ENCODE measurements at places on chromosomes 6 and 20.

DNA sequence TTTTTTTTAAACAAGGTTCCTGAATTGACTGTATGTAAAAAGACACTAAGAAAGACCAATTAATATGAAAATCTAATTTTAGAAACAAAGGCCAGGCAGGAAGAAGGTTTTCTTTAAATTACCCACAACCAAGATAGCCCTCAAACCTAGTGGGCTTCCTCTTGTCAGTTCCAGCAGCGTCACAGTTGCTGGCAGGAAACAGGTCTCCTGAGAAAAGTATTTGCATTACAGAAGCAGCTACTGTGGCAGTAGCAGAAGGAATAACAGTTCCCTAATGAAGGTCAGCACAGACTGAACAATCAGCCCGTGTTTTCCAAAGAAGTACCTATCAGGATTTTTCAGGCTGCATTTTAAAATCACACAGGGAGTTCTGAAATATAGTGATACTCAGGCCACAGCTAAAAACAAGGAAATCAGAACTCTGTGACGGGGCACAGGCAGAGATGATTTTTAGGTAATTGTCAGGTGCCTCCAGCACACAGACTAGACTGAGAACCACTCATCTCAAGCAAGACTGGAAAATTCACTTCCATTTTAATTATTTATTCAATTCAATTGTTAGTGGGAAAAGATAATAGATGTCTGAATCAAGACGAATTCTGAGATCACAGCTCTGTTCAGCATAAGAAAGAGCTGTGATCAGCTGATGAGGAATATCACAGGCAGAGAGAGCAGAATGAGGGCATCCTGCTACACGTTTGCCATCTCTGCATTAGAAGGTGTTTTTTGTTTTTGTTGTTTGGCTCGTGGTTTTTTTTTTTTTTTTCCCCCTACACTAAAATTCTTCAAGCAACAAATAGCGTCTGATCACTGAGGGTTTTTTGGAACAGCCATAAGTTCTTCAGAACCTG lies 230.5 kb upstream of the KHDRBS2 start:
- DNase-seq, result no peak
- no peak overlapping the region for H3K4me3 ChIP-seq
- no peaks in the 10 kb centered on the region for H3K4me1 ChIP-seq
- H3K27me3 ChIP-seq, result no peaks in the 10 kb centered on the region
- H3K36me3 ChIP-seq, result no peaks in the 10 kb centered on the region

- H3K4me1 ChIP-seq, result no peaks in the 10 kb centered on the region
- DNase-seq, result no peak
- H3K27ac ChIP-seq, result no peak overlapping the region
- no peak overlapping the region for H3K4me3 ChIP-seq
Measured at GRCh38 chr6:55447891-55448290, 120.6 kb downstream of the GFRAL start.

DNA sequence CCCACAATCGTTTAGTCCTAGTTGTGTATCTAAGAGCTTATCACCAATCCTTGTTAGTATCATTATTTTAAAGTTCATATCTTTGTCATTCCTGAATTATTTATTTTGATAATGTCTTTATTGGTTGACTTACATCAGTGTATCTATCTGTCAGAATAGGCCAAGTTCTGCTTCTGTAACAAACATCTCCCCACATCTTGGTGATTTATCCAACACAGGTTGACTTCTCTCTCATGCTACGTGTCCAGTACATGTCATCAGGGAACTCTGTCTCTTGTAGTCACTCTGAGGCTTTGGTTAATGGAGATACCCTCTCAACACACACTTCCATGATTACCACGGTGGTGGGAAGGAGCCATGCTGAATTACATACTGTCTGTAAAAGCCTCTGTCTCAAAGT lies 38.4 kb downstream of the BANF2 start:
- H3K4me3 ChIP-seq, result no peak overlapping the region
- H3K36me3 ChIP-seq, result no peaks in the 10 kb centered on the region
- peak; percentile 26 for DNase-seq
- no peaks in the 10 kb centered on the region for H3K4me1 ChIP-seq
- no peaks in the 10 kb centered on the region for H3K27me3 ChIP-seq

GRCh38 chr20:20251836-20252235 lies 116.1 kb upstream of the INSM1 start:
- no peak overlapping the region for H3K27ac ChIP-seq
- H3K36me3 ChIP-seq, result no peaks in the 10 kb centered on the region
- peaks cover 4% of the 10 kb centered on the region for H3K4me1 ChIP-seq
- no peak for DNase-seq

GRCh38 chr6:130293800-130294199 lies 71.0 kb upstream of the SAMD3 start:
- H3K4me3 ChIP-seq, result no peak overlapping the region
- no peak overlapping the region for H3K27ac ChIP-seq
- no peaks in the 10 kb centered on the region for H3K4me1 ChIP-seq
- H3K27me3 ChIP-seq, result peaks cover 7% of the 10 kb centered on the region
- H3K36me3 ChIP-seq, result no peaks in the 10 kb centered on the region

GRCh38 chr20:40173872-40174271 lies 515.2 kb downstream of the MAFB start:
- no peak overlapping the region for H3K27ac ChIP-seq
- H3K4me3 ChIP-seq, result no peak overlapping the region
- H3K27me3 ChIP-seq, result no peaks in the 10 kb centered on the region
- no peak for DNase-seq
- no peaks in the 10 kb centered on the region for H3K4me1 ChIP-seq

DNA sequence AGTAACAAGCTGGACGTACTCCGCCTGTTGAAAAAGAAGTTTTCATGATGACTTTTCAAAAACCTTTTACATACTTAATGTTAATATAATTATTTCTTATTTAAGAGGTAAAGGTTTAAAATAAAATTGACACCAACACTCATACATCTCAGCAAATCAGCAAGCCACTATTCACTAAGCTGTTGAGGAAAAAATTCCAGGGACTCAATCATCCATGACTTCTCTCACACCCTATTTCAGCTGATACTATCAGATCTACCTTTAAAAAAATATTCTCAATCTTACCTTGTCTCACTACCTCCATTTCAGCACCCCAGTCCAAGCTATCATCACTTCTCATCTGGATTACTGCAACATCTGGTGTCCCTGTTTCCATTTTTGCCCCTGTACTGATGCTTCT lies 109.3 kb downstream of the HACE1 start:
- no peaks in the 10 kb centered on the region for H3K27me3 ChIP-seq
- H3K27ac ChIP-seq, result no peak overlapping the region
- H3K36me3 ChIP-seq, result peaks cover 20% of the 10 kb centered on the region
- H3K4me3 ChIP-seq, result no peak overlapping the region

DNA sequence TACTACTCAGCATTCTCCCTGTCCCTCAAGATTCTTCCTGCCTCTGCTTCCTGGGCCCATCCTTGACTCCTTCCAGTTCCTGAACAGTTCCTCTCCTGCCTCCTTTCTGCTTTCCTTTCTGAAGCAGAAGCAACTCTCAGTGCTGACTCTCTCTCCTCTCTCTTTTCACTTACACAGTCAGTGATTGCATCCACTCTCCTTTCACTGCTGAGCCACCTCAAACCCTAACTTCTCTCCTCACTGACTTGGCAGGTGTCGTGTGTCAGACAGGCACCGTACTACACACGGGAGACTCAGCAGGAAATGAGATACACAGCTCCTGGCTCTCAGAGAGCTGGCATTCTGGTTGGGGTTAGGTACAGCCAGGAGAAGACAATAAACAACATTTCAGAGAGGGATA lies 5.6 kb downstream of the ABHD16A start:
- peaks cover 26% of the 10 kb centered on the region for H3K4me1 ChIP-seq
- peaks cover 14% of the 10 kb centered on the region for H3K36me3 ChIP-seq
- H3K27ac ChIP-seq, result peak overlapping the region; percentile 39
- H3K27me3 ChIP-seq, result no peaks in the 10 kb centered on the region
- peak overlapping the region; percentile 4 for H3K4me3 ChIP-seq

GRCh38 chr6:28807682-28808280 lies 116.0 kb downstream of the TRIM27 start:
- no peak overlapping the region for H3K4me3 ChIP-seq
- peaks cover 22% of the 10 kb centered on the region for H3K36me3 ChIP-seq
- H3K27ac ChIP-seq, result no peak overlapping the region
- DNase-seq, result no peak

- H3K27me3 ChIP-seq, result peaks cover 25% of the 10 kb centered on the region
- no peak for DNase-seq
- H3K36me3 ChIP-seq, result no peaks in the 10 kb centered on the region
Measured at GRCh38 chr6:72422171-72422570, 199.7 kb upstream of the KCNQ5 start.

DNA sequence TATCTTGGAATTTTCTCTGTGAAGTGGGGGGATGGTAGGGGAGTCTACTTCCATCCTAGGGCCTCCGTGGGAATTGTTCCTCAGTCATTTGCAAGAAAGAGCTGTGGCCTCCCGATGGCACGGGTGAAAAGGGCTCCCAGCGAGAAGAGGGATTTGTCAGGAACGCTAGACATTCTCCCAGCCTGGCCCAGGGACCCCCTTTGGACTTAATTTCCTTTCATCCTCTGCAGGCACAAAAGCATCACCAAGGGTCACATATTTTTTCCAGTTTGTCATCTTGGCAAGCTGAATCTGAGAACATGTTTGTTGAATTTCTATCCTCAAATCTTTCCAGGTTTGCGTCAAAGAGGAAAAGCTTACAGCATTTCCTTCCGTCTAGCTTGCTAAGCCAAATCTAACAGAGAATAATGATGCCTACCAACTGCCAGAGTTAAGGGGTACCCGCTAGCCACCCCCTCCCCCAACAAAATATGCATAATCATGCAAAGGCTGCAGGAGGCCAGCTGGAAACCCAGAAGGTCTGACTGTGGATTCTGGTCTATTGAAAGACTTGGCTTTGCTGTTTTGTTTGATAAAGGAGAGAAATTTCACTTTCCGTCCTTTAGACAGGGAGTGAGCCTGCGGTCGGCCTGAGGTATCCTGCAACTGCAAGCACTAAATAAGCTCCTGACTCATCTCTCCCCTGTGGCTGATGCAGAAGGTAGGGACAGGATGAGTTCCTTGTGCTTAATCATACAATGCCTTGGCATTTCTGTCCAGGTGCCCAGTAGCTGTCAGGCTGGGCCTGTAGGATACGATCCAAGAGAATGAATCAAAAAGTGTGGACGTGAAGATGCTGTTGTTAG lies 23.1 kb downstream of the PSMG4 start:
- no peak overlapping the region for H3K27ac ChIP-seq
- DNase-seq, result peak; percentile 31
- peaks cover 3% of the 10 kb centered on the region for H3K4me1 ChIP-seq
- H3K27me3 ChIP-seq, result no peaks in the 10 kb centered on the region
- no peak overlapping the region for H3K4me3 ChIP-seq

GRCh38 chr6:143333749-143334520 lies 116.6 kb downstream of the ADAT2 start:
- H3K4me1 ChIP-seq, result no peaks in the 10 kb centered on the region
- H3K4me3 ChIP-seq, result no peak overlapping the region
- DNase-seq, result no peak
- H3K36me3 ChIP-seq, result no peaks in the 10 kb centered on the region

- no peaks in the 10 kb centered on the region for H3K36me3 ChIP-seq
- no peak overlapping the region for H3K27ac ChIP-seq
- H3K4me3 ChIP-seq, result no peak overlapping the region
- no peaks in the 10 kb centered on the region for H3K4me1 ChIP-seq
- no peak for DNase-seq
Measured at GRCh38 chr6:795046-795685, 102.2 kb upstream of the EXOC2 start.

DNA sequence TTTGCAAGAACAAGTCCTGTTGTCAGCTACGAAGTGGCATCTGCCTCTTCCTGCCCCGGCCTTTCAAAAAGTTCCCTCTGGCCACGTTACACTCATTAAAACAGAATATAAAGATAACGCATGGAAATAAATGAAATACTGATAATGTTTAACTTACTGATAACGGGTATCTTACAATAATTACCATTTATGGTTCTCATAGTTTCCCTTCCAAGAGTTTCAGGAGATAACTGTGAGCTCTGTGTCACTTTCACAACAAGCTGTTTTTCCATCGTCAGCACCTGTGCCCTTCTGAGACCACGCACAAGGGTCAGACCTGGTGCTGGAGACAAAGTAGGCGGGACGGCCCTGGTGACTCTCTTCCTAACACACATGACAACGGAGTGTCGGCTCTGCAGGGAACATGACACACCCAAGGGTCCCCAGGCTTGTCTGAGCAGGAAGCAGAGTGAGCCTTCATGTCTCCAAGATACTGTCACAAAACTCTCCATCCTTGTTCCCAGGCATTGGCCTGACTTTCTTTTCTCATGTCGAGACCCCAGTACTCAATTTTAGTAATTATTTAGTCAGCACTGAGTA lies 86.2 kb upstream of the THBS2 start:
- no peaks in the 10 kb centered on the region for H3K36me3 ChIP-seq
- no peak overlapping the region for H3K4me3 ChIP-seq
- H3K27ac ChIP-seq, result no peak overlapping the region
- DNase-seq, result no peak
- no peaks in the 10 kb centered on the region for H3K4me1 ChIP-seq
- H3K27me3 ChIP-seq, result peaks cover 24% of the 10 kb centered on the region

GRCh38 chr20:53030061-53030460 lies 57.9 kb downstream of the TSHZ2 start:
- no peak overlapping the region for H3K27ac ChIP-seq
- no peak overlapping the region for H3K4me3 ChIP-seq
- no peaks in the 10 kb centered on the region for H3K36me3 ChIP-seq

DNA sequence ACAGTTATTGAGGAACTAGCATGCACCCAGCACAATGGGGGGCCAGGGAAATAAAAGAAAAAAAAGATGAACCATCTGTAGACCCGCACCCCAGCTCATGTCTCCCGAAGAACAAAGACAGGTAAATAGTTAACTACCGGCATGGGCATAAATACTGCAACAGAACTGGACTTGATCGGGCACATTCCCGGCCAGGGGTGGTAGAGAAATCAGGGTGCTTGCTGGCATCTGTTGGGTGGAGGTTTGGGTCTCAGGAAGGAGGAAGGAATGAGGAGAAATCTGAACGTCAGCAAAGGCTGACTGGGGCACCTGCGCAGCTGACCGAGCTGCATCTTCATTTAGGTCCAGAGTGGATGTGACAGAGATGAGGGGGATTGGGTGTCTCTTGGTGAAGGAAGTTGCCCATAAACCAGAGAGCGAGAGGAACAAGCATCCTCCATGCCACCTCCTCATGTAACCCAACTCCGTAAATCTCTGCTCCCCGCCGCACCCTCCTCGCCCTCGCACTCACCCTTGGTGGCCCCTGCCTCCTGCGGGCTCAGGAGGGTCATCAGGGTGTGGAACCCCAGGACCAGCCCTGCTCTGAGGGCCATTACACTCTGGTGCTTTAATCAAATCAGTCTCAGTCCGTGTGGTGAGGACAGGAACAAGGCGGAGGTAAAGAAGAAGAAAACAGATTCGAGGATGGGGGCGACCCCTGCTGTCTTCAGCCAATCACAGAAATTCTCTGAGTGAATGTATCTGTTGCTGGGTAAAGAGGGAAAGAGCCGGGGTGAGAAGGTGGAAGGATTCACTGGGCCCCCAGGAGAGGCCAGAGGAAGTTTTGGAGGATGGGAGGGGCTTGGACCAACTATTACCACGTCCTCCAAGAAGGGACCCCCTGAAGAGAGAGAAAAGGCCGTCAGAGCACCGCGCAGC lies at the start of gene HLA-DOA:
TSS of gene HLA-DOA (minus strand) at position 648 of the 918 bp plus-strand sequence.
- H3K36me3 ChIP-seq, result no peaks in the 10 kb centered on the region
- peaks cover 9% of the 10 kb centered on the region for H3K4me1 ChIP-seq
- H3K27ac ChIP-seq, result peak within 1 kb of the TSS; percentile 48

GRCh38 chr6:150549674-150550101 lies 50.0 kb upstream of the PLEKHG1 start:
- peaks cover 3% of the 10 kb centered on the region for H3K4me1 ChIP-seq
- DNase-seq, result no peak
- no peak overlapping the region for H3K27ac ChIP-seq
- H3K27me3 ChIP-seq, result peaks cover 27% of the 10 kb centered on the region
- no peaks in the 10 kb centered on the region for H3K36me3 ChIP-seq

All from natural killer cell treated with Interleukin-12 subunit alpha and Interleukin-12 subunit beta and Interleukin-15 and Interleukin-18, amount 100 ng/mL, for 72 hours (primary cell).